ENCODE measurements at places on chromosomes 2 and 18.

GRCh38 chr18:23722646-23723045 is 33.4 kb downstream of the LAMA3 start:
- no peak for DNase-seq

GRCh38 chr18:59884351-59884750 is 15.4 kb upstream of the PMAIP1 start:
- no peak for DNase-seq

GRCh38 chr2:69271831-69272257 is 115.2 kb downstream of the GFPT1 start:
- no peak for DNase-seq

- no peak for DNase-seq
Measured at GRCh38 chr2:215605214-215605613, 169.3 kb upstream of the FN1 start.

DNA sequence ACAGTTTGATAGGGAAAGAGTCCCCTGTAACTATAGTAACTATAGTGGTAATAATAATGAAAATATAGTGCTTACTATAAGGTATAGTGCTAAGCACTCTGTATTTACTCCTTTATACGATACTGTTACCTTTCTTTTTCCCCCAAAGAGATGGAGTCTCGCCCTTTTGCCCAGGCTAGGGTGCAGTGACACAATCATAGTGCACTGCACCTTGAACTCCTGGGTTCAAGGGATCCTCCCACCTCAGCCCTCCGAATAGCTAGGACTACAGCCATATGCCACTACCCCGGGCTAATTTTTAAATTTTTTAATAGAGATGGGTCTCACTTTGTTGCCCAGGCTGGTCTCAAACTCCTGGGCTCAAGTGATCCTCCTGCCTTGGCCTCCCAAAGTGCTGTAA is 34.6 kb downstream of the EML4 start:
- no peak for DNase-seq

GRCh38 chr18:27843783-27844777 is 332.9 kb downstream of the CDH2 start:
- no peak for DNase-seq

DNA sequence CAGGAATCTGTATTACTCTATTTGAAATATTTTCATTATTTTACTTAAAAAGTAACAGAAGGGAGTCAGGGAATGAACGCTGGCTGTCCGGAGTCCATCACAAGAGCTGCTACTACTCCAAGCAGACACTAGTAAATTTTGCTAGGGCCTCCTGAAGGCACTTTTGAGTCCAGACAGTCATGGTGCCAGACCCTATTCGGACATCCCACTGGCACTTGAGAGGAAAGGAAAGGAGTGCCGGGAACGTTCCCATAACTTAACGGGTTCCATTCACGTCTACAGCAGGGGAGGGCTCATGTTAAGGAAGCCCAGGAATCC is 563 bp upstream of the GMCL1 start:
- DNase-seq = no peak

DNA sequence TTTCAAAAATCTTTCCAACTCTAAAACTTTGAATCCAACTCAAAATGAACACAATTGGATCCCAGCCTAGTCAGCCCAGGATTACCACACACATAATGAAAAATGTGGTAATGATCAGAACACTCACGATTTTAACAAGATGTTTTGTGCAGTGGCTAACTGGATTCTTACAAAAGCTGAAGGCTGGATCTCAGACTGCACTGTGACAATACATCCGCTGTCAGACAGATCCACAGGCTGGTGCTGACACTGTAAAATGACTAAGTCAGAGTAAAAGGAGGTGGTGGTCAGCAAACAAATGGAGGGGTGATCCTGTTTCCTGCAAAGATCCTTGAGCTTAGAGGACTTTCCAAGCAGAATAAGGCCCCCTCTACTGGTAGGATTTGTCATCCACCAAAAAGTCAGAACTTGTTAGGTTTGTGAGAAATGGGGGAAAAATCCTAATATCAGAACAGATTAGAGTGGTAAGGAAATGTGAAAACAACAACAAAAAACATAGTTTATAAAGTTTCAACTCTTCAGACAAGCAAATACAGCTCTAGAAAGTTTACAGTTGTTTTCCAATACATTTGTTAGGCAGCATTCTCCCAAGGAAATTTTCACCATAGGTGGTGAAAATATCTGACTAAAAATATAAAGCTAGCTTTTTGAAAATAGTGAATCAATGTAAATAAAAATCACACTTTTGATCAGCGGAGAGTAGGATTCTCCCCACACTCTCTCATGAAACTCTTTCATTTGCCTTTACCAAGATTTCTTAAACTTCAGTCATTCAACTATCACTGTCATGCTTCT is 211.9 kb downstream of the AGPS start:
- DNase-seq = peak; percentile 68

DNA sequence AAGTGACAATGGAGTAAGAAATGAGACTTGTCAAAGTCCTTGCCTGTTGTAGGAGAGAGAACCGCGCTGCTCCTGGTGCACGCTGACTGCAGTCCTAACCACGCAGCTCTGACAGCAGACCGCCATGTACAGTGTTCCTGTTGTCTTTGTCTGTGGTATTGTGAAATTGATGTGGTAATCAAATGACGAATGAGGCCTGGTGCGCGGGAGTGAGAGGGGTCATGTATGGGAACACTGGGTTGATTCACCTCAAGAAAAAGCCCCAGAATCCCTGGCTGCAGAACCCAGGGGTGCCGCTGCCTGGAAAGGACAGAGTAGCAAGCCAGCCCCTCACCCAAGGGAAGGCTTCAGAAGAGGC is 64.0 kb downstream of the INPP4A start:
- DNase-seq = peak; percentile 76

GRCh38 chr2:168155046-168155445 is 92.3 kb downstream of the STK39 start:
- no peak for DNase-seq

DNA sequence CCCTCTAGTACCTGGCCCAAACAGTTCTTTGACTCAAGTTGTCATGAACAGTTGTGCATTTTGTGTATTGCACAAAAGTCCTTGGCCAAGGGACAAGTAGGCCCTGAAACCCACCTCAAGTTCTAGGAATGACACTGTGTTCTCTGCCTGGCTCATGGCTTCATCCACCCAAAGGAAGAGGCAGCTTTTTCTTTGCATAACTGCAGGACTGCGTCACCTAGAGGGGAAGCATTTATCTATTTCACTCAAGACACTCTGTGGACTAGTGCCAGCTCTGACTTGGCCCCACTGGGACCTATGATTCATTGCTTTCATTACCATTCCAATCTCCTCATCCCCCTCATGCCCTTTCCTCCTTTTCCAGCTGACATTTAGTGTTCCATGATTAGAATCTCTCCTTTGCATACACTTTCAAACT is 119.3 kb upstream of the SIX2 start:
- DNase-seq = no peak

DNA sequence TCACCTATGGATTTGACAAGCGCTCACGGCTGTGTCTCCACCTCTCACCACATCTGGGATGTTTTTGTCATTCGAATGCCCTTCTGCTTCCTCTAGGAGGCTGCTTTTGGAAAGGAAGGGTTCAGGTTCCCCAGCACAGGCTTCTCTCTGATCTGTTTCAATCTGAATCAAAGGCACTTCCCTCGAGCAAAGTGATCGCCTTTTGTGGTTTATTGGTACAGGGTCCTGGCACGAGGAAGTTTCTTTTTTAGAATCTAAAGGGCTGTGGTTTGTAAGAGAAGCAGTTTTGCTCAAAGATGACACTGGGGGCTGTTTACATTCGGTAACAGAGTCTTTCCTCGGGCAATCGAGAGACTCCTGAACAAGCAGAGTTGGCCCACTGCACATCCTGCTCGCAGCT is 145.0 kb downstream of the DAW1 start:
- DNase-seq = no peak

GRCh38 chr2:80073134-80073561 is 231.4 kb downstream of the LRRTM1 start:
- DNase-seq = peak; percentile 78

GRCh38 chr18:78721981-78722380 is 257.6 kb upstream of the SALL3 start:
- DNase-seq = no peak

DNA sequence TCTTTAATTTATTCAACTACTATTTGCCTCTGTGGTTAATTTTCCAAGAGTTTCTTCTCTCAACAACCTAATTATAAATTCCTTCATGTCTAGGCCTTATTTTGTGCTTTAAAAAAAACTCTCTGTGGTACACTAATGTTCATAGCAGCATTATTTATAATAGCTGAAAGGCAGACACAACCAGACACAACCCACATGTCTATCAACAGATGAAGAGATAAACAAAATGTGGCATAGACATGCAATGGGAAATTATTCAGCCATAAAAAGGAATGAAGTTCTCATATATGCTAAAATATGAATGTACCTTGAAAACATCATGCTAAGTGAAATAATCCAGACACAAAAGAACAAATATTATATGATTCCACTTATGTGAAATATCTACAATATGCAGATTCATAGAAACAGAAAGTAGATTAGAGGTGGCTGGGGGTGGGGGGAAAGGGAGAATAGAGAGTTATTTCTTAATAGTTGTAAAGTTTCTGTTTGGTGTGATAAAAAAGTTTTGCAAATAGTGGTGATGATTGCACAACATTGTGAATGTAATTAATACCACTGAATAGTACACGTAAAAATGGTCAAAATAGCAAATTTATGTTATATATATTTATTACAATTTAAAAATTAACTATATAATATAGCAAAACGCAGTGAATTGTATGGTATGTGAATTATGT is 28.1 kb upstream of the RASGRP3 start:
- DNase-seq = peak; percentile 61

- DNase-seq = no peak
Measured at GRCh38 chr18:54279477-54280219, 10.3 kb downstream of the POLI start.

GRCh38 chr2:128488434-128488833 is 169.8 kb upstream of the HS6ST1 start:
- no peak for DNase-seq

- no peak for DNase-seq
Measured at GRCh38 chr2:64114912-64115277, 29.3 kb downstream of the PELI1 start.

DNA sequence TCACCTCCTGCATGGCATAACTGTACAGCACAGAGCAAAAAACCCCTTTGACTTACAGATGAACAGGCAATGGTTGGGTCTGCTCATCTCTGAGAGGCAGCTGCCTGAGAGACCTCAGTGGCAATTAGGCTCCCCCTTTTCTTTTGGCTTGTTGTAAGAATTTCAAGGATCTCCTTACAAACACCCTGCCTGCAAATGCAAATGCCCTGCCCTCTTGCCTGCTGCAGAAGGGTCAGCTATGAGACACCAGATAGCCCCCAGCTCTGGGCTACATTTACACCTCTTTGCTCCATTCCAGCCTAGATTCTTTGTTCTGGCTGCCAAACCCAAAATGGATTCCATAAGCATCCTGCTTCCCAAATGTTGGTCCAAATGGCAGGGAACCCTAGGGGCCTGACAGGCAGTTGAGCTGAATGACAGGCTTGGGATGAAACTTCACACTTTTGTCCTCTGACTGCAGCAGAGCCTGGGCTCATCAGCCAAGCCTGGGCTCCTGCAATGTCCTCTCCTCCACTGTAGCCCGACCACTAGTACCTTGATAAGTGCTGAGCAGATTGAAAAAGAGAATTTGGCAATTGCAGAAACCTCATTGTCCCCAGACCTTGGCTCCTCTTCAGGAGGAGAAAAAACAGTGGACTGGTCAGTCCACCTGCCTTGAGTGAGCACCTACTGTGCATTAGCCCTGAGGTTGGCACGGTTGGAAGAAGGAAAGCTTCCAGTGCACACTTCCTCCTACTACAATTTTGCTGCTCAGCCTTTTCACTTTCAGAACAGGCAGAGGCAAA is 678.3 kb downstream of the BCL11A start:
- DNase-seq = no peak

DNA sequence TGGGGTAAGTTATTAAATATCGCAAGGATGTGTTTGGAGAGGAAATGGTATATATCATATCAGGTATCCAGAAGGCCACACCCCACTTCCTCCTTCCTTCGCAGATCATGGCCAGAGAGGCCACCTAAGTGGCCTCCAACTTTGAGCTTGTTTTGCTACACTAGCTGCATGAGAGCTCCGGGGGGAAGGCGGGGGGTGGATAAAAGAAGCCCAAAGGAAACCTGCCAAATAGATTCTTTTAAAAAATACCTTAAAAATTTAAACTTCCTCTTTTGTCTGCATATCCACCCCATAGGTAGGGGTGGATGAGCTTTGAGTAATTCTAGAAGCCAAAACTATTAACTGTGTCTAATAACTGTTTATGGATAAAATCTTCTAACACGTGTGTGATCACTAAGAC is 5.7 kb upstream of the TTR start:
- no peak for DNase-seq

- DNase-seq = no peak
Measured at GRCh38 chr18:79604205-79604912, 75.2 kb upstream of the CTDP1 start.

DNA sequence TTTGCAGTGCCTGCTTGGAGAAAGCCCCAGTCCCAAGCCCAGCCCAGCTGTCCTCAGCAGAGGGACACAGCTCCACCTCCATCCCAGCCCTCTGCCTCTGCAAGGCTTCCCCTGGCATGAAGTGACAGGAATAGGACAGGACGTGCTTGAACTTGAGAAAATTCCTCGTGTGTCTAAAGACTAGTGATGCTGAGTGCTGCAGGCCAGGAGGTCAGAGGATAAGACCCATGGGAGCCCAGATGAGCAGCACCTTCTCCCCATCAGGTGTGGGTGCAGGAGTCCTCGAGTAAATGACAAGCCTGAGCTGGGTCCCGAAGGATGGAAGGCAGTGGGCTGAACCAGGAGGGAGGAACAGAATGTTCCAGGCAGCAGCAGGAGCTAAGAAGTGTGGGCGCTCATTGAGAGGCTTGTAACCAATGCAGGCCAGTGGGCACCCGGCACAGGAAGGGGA is 67.8 kb upstream of the UXS1 start:
- DNase-seq = no peak

DNA sequence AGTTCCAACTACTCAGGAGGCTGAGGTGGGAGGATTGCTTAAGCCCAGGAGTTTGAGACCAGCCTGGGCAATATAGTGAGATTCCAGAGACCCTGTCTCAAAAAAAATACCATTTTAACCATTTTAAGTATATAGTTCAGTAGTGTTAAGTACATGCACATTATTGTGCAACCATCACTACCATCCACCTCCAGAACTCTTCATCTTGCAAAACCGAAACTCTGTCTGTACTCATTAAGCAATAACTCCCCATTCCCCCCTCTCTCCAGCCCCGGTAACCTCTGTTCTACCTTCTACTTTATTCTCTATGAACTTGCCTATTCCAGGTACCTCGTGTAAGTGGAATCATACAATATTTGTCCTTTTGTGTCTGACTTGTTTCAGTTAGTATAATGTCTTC is 86.4 kb downstream of the GFPT1 start:
- DNase-seq = no peak
